ENCODE measurements at places on chromosomes 3 and 15.

DNA sequence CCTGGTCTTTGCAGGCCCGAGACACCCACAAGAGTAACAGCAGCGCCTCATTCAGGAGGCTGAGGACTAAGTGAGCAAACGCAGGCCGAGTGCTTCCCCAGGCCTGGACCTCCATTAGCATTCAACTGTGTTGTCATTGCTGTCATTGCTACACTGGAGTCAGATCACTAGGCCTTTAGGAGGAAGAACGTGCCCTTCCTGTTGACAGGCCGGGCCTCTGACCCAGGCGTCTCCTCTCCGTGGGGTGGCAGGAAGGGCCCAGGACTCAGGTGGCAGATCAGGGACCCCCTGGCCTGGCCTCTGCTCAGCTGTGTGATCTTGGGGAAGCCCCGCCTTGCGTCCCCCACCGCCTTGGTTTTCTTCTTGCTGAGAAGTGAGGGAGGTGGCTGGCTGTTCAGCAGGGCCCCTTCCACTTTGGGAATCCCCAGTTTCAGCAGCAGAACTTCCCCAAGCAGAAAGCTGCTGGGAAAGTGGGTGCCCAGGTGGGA, 19.1 kb downstream of the ZDHHC19 start:
- peak; percentile 77 for DNase-seq

- DNase-seq, result no peak
Observed at GRCh38 chr3:40997711-40998519, 201.4 kb upstream of the CTNNB1 start.

DNA sequence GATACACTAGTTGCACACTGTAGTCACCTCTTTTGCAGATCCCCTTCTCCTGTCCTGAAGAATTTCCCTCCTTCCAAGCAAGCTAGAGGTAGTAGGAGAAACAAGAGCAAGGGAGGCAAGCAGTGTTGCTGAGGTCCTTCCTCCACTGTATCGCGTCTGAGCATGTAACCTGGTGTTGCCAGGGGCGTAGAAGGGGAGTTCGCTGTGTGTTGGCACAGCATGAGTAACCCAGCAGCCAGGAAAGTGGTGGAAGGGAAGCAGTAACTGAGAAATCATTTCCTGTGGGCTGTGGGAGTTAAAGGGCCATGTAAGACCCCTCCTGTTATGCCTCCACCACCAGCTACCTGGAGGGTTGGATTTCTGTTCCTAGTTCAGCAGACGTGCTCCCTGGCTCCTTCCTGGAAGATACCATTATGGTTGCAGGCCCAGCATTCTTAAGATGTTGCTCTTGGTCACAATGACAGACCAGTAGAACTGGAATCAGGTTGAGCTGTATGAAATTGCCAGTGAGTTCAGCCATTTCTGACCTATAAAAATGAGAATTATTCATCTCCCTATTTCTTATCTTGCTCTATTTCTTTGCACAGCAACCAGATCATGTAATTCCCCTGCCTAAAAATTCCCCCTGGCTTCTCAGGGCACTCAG, 215.3 kb upstream of the TOPAZ1 start:
- DNase-seq, result no peak

- no peak for DNase-seq
Observed at GRCh38 chr3:27559835-27560234, 75.7 kb upstream of the SLC4A7 start.

DNA sequence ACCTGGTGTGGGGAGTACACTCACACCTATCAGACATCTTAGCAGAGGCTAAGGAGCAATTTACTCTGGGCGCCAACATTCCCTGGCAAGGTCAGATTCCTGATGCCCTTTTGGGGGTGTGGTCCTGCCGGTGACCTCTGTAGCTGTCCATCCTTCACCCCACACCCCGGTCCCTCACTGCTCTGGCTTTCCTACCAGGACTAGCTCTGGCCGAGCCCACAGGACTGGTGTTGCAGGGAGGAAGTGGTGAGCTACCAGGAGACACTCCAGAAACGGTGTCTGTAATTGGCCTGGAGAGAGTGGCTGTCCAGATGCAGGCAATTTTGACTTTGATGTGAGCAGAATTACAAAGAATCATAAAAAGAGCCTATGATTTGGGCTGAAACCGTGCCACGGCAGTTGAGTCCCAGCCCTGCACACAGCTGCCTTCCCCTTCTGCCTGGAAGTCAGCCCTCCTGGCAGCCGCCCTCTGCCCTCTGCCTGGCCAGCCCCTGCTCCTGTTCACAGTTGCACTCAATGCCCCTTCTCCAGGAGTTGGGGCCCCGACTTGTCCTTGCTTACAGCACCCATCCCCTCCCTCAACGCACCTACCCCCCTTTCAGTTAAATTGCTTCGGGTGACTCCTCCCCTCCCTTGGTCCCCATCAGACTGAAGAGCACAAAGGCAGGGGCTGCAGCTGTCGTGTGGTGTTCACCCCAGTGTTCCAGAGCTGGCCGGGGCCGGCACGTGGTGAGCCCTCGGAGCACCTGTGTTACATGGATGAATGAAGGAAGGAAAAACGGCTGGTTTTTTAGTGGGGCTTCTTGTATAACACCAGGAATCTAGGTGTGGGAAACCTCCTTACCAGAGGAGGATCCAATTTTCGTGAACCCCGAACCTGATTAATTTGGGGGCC, 80.2 kb upstream of the TPM1 start:
- no peak for DNase-seq

DNA sequence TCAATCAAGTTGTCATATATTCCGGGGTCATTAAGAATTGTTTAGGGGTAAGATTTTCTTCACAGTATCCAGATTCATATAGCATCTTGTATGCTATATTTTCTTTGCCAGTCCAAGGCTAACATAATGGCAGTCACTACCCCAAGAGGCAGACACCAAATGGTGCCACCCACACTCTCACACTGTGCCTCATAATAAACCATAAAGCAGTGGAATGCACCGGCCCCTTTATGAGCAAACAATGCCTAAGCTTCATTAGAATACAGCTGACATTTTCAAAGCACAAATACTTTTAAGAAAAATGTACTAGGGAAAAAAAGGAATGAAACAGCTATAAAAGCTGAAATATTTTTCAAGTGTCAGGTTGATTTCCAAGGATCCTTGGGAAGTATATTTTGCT, 121.6 kb downstream of the TFDP2 start:
- no peak for DNase-seq

DNA sequence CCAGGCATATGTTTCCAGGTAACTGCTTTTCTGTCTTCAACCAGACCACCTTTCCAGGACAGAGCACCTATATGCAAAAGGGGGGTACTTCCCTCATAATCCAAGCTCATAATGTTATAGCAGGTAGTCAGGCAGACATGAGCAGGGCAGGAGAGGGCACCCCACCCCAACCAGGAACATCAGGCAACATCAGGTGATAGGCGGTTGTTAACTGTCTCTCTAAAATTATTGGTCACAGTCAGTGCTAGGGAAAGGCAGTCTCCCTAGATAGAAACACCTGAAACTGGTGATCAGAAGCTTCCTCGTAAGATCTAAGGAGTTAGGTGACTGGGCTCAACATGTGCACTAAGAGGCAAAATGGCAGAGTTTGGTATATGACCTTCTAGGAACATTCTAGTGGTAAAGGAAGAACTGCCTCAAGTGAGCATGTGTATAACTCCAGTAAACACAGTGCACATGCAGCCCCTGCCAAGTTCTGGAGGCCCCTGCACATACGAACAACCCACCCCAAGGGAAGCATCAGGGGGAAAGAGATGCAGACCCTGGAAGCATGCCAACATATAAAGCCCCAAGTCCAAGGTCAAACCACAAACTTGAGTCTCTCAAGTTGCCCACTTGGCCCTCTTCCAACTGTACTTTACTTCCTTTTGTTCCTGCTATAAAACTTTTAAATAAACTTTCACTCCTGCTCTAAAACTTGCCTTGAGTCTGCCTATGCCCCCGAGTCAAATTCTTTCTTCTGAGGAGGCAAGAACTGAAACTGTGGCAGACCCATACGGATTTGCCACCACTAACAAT, 270.9 kb downstream of the ULK4 start:
- no peak for DNase-seq

GRCh38 chr3:138241061-138241460, 54.0 kb downstream of the ARMC8 start:
- DNase-seq, result no peak

DNA sequence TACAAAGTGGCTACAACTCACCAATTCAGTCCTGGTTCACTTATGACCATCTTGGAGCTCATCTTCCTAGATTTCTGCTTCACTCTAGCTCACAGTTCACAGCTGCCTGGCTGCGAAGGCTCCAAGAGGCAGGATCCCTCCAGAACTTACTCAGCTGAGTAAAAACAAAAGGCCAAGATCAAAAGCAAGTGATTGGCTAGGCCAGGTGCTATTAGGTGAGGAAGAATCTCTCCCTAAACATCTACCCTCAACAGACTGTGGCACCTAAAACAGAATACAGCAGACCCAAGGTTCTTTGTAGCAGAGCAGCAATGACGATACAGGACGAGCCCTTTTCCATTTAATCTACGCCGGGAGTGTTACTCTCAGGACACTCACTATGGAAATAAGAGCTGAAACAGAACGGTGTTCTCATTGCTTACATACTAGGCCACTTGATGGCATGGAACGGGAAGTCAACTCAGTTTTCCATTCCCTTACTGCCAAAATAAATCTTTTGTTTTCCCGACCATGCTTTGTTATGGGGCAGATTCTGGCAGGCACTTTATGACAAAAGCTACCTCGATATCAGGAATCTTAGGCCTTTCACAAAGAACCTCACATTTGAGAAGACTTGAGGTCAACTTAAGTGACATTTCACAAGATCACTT, 901 bp downstream of the ICE2 start:
- no peak for DNase-seq

- no peak for DNase-seq
Observed at GRCh38 chr3:189684317-189684716, 53.1 kb downstream of the TP63 start.

DNA sequence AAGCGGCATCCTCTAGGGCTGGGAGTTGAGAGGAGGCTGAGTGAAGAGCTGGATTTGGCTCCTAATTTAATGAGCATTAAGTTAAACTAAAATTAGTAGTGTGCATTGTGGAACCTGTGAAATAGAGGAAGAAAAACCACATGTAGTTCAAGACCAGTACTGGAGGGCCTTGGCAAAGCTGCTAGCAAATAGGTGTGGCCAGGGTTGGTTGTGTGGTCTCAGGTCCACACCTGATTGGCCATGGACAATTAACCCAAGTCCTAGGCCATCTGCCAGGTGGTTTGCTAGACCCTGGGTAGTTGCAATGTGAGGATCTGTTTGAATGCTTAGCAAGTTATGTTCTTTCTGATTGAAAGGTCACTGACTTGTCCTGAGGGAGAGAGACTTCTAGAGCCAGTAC, 275.5 kb downstream of the PDCD6IP start:
- DNase-seq, result no peak

GRCh38 chr3:189325454-189325853, 153.7 kb downstream of the TPRG1 start:
- DNase-seq, result no peak

DNA sequence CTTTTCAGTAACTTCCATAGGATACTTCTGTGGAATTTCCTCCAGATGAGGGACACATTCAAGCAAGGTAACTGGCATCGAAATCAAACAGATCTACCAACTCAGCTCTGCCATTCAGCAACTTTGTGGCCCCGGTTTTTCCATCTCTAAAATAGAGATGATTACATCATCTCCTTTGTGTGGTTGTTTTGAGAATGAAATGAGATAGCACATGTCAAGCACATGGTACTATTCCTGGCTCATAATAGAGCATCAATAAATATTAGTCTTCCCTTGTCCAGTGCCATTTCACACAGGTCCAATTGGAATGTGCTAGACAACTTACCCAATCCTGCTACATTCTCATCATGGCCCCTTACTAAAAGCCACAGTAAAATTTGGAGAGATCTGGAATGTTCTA, 24.2 kb upstream of the TM4SF4 start:
- DNase-seq, result no peak

DNA sequence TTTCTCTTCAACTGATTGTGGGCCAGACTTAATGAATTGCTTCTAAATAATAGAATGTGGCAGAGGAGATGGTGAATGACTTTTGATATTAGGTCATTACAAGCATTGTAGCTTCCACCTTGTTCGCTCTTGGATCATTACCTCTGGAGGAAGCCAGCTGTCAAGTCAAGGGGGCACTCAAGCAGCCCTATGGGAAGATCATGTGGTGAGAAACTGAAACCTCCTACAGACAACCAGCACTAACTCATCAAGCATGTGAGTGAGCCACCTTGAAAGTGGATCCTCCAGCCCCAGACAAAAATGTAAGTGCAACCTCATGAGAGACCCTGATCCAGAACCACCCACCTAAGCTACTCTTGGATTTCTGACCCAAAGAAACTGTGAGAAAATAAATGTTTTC, 109.8 kb upstream of the TBC1D5 start:
- DNase-seq, result no peak

GRCh38 chr3:22216601-22217000, 465.6 kb upstream of the ZNF385D start:
- DNase-seq, result no peak

DNA sequence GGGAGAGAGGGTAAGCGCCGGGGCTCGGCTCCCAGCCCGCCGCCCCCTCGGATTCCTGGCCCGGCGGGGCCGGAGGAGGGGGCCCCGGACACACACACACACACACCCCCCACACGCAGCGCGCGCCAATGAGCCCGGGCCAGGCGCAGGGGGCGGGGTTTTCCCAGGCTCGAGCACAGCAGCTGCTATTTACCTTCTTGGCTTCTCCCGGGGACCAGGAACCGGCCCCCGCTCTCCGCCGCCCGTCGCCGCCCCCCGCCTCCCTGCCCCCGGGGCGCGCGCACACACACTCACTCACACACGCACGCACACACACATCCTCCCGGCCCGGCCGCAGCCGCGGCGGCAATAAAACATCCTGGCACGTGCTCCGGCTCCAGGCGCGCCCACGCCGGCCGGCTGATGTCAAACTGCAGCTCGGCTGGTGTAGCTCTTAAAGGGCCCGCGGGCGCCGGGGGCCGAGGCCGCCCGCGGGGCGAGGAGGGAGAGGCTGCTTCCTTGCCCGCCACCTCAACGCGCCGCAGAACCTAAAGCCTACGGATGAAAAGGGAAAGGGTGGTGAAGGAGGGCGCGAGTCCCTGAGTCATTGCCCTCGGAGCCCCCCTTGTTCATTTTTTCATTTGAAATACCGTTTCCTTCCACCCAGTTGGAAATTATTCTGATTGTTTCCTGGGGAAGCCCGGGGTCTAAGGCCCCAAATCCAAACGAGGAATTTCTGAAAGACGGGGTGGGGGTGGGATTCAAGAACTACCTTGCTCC, 1.0 kb upstream of the HES1 start:
- peak; percentile 95 for DNase-seq

DNA sequence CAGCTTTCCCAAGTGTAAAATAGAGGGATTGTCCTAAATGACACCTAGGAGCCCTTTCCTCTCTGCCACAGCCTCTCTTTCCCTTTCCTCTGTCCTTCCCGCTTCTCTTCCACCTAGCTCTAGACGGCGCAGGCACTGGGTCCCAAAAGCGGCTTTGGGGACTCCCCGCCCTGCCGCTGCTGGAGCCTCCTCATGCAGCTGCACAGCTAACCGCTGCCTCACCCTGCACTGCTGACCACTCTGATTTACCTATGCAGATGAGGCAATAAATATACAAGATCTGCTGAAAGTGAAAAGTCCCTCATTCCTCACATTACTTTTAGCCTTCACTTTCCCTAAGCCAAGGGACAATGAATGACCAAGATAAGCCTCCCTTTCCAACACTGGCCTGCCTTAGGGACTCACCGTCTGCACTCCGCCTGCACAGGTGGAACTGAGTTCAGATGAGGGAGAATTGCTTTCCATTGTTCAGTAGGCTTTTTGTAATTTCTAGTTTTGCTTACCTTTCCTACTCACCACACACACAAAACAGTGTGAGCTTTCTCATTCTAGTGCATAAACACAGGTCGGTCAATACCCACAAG, 197.5 kb upstream of the BCL6 start:
- no peak for DNase-seq

Data from naive B cell (primary cell).